ENCODE measurements at places on chromosomes 4 and X.

- DNase-seq, result peak; percentile 31
Observed at GRCh38 chr4:5824635-5825034, 68.3 kb downstream of the CRMP1 start.

DNA sequence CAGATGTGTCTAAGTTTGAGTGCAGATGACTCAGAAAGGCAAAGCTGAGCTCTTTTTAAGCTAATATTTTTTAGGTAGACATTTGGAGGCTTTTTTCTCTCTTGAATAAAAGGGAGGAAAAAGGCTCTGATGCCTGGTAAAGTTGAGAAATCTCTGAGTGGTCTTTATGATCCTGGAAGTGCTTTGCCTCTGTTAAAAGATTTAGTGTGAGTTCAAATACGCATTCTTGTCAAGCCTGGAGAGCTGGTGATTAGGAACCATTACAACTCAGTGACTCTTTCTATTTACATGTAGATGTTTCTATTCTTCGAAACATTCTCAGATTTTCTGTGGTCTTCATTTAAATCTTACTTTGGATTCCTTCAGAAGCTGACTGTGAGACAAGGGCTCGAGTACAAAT, 143.4 kb upstream of the MED14 start:
- peak; percentile 39 for DNase-seq

DNA sequence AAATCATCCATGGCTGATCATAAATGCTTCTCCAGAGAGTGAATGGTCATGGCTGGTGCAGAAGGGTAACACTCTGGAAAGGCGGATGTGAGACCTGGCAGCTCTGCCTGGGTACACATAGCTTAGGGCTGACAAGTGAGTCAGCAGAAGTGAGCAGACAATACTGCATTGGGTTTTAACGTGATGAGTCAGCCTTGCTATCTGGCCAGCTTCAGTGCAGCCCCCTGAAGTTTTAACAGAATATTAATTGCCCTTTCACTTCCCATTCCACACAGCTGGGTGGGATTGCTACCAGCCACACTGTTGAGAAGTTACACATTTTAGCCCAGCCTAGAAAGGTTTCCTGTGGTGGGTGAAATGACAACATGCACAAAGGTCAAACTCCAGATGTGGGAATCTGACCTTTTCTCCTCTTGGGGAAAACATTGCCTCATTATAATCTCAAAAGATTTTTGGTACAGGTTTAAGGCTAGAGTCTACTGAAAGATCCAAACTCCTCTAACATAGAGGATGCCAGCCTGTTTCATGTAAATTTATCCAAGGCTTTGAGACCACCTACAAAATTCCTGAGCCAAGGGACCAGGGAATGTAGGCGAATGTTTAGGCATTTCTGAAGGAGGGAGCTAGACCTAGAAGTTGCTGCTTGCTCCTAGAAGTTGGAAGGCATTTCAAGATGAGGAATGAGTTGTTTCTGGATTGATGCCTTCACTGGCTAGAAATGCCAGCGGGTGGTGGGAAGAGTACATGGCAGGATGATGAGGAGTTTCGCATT, 230.3 kb upstream of the PGRMC2 start:
- peak; percentile 80 for DNase-seq

DNA sequence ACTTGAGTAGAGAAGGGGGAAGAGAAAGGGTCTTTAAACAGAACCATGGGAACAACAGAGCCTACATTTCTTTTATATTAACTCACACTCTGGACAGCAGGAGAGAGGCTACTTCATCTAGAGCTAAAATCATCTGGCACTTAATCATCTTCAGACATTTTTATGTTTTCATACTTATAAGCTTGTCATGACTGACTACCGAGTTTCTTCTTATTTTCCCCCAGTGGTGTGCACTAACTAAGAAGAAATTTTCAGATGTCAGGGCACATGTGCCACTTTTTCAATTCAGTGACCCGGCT, 11.8 kb upstream of the RTL5 start:
- no peak for DNase-seq

- no peak for DNase-seq
Observed at GRCh38 chrX:150143721-150144440, 205.6 kb upstream of the EOLA2 start.

Data from ELF-1 (cell line).